ENCODE measurements at places on chromosomes 2 and 18.

- no peak for DNase-seq
Observed at GRCh38 chr2:11835403-11835802, 89.0 kb downstream of the LPIN1 start.

GRCh38 chr18:6745504-6746031 is 16.1 kb downstream of the ARHGAP28 start:
- no peak for DNase-seq

DNA sequence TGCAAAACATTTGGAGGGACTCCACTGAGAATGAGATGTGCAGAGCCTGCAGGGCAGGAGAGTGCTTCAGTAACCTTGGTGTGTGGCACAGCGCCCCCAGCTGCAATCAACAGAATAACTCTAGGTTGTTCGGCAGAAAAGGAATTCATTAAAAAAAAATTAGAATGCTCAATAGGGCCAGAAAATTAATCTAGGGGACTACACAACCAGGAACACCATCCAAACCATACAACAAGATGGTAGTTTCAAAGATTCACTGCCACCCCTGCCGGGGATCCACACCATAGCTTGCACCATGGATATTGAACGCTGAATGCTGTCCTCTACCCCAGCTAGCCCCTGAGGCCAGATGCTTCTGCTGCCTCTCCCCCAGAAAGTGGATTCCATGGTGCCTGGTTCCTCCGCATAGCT is 50.1 kb downstream of the THUMPD2 start:
- DNase-seq: no peak

- no peak for DNase-seq
Observed at GRCh38 chr18:45083226-45083855, 402.7 kb downstream of the SETBP1 start.

DNA sequence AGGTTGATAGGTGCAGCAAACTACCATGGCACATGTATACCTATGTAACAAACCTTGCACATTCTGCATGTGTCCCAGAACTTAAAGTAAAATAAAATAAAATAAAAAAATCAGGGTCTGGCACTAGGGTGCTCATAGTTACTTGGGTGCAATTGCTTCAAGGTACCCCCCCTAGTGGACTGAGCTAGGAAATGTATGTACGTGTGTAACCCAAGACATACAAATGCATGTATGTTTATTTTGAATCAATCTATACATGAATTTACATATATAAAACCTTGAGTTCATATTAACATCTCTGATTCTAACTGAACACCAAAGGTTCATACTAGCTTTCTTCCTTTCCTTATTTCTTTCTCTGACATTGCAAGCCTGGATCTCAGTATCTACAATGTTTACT is 51.5 kb downstream of the USP37 start:
- no peak for DNase-seq

GRCh38 chr2:44296653-44297052 is 21.4 kb downstream of the SLC3A1 start:
- no peak for DNase-seq

- DNase-seq: no peak
Observed at GRCh38 chr2:38182492-38183003, 106.6 kb upstream of the CYP1B1 start.

GRCh38 chr2:206615417-206616089 is 26.7 kb upstream of the FAM237A start:
- DNase-seq: no peak

DNA sequence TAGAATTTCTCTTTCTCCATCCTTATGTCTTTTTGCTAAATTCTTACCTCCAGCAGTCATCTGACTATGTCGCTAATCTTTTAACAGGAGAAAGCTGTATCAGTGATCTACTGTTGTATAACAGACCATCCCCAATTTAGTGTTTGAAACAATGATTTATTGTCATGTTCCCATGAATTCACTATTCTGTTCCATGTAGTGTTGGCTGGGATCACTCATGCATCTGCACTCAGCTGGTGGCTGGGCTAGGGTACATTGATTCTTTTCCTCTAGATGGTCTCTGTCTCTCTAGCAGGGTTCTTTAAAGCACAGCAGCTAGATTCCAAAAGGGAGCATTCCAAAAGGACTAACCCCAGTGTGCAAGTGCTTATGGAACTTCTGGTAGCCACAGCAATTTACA is 184.2 kb upstream of the FANCL start:
- no peak for DNase-seq

- no peak for DNase-seq
Observed at GRCh38 chr2:151619337-151619989, 114.8 kb downstream of the NEB start.

DNA sequence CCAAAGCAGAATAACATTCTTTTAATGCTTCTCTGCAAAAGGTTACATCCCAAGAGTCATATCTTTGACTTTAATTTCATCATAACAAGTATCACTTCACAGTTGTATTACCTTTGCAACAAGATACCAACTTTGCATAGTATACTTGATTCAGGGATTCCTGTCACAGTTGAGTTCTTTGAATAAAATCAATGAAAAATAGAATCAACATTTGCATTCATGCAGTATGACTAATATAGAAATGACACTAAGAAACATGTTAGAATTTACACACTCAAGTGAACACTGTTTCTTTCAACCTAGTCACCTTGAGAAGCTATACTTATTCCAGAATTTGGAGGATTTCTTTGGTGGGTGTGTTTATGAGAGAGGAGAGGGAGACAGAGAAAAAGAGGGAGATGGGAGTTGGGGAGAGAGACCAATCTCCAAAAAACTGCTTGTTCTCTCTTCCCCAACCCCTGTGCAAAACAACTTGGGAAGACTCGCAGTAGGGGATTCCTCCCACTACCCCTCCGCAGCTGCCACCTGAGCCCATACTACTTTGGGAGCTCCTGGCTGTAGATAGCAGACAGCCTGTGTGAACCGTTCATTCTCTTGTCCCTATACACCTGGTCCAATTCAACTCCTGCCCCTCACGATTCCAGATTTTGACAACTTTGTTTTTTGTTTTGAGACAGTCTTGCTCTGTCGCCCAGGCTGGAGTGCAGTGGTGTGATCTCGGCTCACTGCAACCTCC is 57.7 kb downstream of the PELI1 start:
- DNase-seq: no peak

DNA sequence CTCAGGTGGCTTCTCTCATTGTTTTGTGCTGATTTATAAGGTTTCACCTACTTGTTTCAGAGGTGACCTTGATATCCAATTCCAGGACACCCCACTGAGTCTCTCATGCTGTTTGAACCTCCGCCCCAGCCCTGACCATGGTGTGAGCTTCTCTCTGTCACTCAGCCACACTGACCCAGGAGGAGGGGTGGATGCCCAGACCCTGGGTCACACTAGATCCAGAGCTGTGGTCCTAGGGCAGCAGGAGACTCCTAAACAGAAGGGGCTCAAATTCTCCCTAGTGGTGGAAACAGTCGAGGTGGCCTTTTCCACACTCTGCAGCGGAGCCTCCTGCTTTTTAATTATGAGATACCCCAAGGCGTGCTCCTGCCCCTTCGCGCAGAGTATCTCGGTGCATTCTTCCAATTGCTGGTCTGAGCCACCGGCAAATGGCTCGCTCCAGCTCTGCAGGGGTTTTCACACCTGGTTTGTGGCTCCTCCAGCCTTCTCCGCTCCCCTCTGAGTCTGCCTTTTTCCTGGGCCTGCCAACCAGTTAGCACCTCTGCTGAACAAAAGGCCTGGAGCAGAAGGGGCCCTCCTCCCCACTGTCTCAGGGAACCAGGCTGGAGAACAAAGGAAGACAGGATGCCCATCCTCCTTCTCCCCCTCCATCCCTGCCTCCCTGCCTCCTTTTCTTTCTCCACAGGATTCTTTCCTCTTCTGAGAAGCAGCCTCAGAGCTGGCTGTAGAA is 147.3 kb upstream of the SPRED2 start:
- no peak for DNase-seq

- no peak for DNase-seq
Observed at GRCh38 chr2:67451086-67451832, 54.1 kb downstream of the ETAA1 start.

DNA sequence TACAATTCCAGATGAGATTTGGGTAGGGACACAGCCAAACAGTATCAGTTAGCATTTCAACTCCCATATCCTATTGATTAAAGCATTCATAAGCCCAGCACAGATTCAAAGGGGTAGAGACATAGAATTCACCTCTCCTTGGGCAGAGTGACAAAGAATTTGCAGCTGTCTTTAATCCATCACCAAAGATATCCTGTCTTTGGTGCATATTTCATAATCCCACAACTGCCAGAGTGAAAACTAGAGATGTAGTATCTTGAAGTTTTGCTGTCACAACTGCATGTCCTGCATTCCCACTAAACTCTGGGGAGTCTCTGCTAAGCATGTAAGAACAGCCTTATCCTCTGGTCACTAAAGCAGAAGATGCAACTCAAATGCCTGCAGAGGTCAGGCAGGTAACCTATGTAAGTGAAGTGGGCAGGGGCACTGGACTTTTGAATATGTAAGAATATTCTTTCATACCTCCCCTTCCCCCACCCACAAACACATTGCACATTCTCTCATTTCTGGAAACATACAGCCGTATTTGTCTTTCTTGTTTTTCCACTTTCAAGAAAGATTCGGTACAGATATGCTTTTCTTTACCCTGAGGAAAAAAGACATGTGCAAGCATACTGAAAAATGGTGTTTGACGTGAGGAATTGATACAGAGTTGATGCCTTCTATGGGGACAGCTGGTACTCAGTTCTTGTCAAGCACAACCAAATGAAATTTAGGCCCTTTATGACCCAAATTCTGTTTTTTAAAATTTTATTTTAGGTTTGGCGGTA is 283.1 kb downstream of the SP3 start:
- DNase-seq: no peak

- DNase-seq: no peak
Observed at GRCh38 chr2:36670881-36671595, 25.5 kb upstream of the VIT start.

DNA sequence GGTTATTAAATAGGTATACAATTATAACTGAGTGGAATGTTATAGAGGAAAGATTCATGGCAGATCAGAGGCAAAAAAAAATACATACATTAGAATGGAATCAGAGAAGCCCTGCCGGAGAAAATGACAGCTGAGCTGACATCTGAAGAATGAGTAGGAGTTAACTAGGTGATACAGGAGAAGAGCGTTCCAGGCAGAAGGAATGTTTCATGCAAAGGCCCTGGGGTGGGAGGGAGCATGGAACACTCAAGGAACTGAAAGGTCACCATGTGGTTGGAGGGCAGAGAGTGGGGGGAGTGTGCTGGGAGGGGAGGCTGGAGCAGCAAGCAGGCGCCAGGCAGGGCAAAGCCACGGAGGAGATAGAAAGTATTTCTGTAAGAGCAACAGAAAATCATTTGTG is 31.6 kb upstream of the CDK5R2 start:
- DNase-seq: no peak

- DNase-seq: no peak
Observed at GRCh38 chr2:486371-486770, 190.8 kb downstream of the TMEM18 start.

DNA sequence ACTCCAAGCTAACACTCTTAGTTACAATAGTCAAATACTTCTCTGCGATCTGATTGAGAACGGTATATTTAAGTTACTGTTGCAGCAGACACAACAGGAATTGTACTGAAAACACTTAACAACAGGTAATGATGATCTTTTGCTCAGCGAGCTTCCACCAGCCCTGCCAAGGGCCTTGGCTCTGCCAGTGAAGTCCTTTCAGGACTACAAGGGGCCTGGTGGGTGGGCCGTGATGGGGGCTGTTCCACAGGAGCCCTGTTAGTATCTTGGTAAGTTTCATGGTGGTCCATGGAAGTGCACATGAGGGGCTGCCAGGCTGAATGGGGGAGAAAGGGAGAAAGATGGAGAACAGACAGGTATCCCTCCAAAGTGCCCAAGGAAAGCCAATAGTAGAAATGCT is 178.6 kb upstream of the DOK6 start:
- no peak for DNase-seq

GRCh38 chr2:114160263-114160981 is 270.5 kb downstream of the ACTR3 start:
- no peak for DNase-seq

GRCh38 chr2:231923010-231923344 is 3.2 kb downstream of the NPPC start:
- no peak for DNase-seq

All from activated CD8-positive, alpha-beta memory T cell treated with anti-CD3 and anti-CD28 coated beads for 48 hours (primary cell).